Lung (tissue), 17 donors: ENCODE measurements at places on chromosomes 3 and 15. TPM values are rescaled to one million over a fixed set of nuclear protein-coding genes. Genes with fewer than 3 reads are reported as not detected.

Gene PTH1R
- 25.1 TPM for total RNA-seq

DNA sequence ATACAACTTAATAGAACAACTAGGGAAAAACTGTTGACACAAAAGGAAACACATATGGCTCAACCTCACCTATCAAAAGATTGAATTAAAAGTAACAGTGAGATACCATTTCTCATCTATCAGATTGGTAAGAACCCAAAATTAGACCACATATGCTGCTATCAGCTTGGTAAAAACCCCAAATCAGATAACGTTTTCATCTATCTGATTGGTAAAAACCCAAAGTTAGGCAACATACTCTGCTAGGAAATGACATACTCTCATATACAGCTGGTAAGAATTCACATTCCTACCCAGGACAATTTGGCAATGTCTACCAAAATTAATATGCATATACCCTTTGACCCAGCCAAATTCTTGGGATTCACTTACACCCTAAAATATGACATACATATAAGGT, 26.3 kb downstream of the NRG4 start:
- H3K27ac ChIP-seq, result no peak overlapping the region
- H3K4me3 ChIP-seq, result no peak overlapping the region
- DNase-seq, result no peak
- no peaks in the 10 kb centered on the region for H3K27me3 ChIP-seq
- no peaks in the 10 kb centered on the region for H3K4me1 ChIP-seq

DNA sequence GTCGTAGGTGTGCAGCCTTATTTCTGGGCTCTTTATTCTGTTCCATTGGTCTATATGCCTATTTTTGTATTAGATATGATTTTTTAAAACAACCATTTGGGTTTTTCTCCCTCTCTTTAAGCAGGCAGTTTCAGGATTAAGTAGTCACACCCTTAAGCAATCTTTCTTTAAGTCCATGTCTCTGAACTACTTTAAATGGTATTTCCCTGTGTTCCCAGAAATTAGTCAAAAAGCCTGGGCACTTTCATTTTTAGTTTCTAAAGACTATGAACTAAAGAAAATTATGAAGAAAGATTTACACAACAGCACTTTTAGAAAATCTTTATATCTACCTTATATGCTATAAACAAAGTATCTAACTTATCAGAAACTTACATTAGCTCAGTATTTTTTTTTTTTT, 110.3 kb downstream of the FAIM start:
- no peaks in the 10 kb centered on the region for H3K36me3 ChIP-seq
- H3K27ac ChIP-seq, result no peak overlapping the region
- no peaks in the 10 kb centered on the region for H3K4me1 ChIP-seq
- no peak for DNase-seq
- no peaks in the 10 kb centered on the region for H3K27me3 ChIP-seq

- DNase-seq, result no peak
- no peak overlapping the region for H3K4me3 ChIP-seq
- H3K27ac ChIP-seq, result no peak overlapping the region
- H3K4me1 ChIP-seq, result no peaks in the 10 kb centered on the region
These were observed 166.9 kb downstream of the SUCNR1 start for GRCh38 chr3:152040319-152040718.

- H3K27me3 ChIP-seq, result peaks cover 3% of the 10 kb centered on the region
- no peak overlapping the region for H3K27ac ChIP-seq
- no peaks in the 10 kb centered on the region for H3K36me3 ChIP-seq
- H3K4me1 ChIP-seq, result no peaks in the 10 kb centered on the region
- peak; percentile 11 for DNase-seq
- H3K4me3 ChIP-seq, result no peak overlapping the region
These were observed 9.6 kb downstream of the DNAJB8 start for GRCh38 chr3:128456776-128457715.

Gene USP13
- 25.2 TPM for total RNA-seq

Gene LMAN1L
- 0.31 TPM for total RNA-seq

Gene SLC6A1
- total RNA-seq, result 1.5 TPM

Gene CHDH
- 1.5 TPM for total RNA-seq

Gene GPR149
- total RNA-seq, result not detected

DNA sequence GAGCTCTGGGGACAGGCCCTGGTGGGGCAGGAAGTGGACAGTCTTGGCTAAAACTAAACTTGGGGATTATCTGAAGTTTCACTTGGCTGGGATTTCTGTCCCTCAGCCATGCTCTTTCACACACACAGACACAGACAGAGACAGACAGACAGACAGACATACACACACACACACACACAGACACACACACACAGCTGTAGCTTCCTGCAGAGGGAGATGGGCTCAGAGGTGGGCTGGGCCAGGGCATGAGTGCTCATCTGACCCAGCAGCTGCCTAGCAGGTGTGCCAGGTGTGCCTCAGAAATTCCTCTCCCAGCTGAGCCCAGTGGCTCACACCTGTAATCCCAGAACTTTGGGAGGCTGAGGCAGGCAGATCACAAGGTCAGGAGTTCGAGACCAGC, 3.3 kb downstream of the RHOV start:
- no peaks in the 10 kb centered on the region for H3K27me3 ChIP-seq
- no peak overlapping the region for H3K4me3 ChIP-seq
- no peaks in the 10 kb centered on the region for H3K36me3 ChIP-seq
- H3K4me1 ChIP-seq, result peaks cover 13% of the 10 kb centered on the region

- no peaks in the 10 kb centered on the region for H3K36me3 ChIP-seq
- H3K4me3 ChIP-seq, result no peak overlapping the region
- peak; percentile 49 for DNase-seq
- no peaks in the 10 kb centered on the region for H3K4me1 ChIP-seq
- no peaks in the 10 kb centered on the region for H3K27me3 ChIP-seq
- no peak overlapping the region for H3K27ac ChIP-seq
These were observed 135.4 kb downstream of the RAB11A start for GRCh38 chr15:66004618-66005262.

- no peaks in the 10 kb centered on the region for H3K27me3 ChIP-seq
- no peak for DNase-seq
- H3K36me3 ChIP-seq, result no peaks in the 10 kb centered on the region
- no peak within 1 kb of the TSS for H3K27ac ChIP-seq
These were observed at the start of gene GCSAM for GRCh38 chr3:112132975-112133448. Gene GCSAM, minus strand, starts transcription at chr3:112133248. Its CDS starts 128 bp downstream, at chr3:112133120.

DNA sequence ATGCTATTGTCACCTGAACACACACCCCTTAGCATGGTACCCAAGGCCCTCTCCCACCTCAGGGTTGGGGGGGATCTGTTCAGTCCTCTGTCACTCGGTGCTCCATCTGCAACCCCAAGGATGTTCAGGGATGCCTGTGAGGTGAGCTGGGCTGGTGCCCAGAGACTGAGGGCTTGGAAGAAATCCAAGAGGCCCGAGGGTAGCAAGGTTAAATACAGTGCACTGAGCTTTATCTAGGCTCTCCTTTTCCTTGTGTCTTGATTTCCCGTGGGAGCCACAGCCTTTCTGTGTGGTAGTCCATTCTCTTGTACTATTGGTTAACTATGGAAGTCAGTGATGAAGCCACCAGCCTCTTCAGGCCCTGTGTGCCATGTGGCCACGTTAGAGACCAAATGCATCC, 18.7 kb upstream of the WNT5A start:
- no peaks in the 10 kb centered on the region for H3K4me1 ChIP-seq
- H3K36me3 ChIP-seq, result no peaks in the 10 kb centered on the region
- no peak overlapping the region for H3K27ac ChIP-seq

DNA sequence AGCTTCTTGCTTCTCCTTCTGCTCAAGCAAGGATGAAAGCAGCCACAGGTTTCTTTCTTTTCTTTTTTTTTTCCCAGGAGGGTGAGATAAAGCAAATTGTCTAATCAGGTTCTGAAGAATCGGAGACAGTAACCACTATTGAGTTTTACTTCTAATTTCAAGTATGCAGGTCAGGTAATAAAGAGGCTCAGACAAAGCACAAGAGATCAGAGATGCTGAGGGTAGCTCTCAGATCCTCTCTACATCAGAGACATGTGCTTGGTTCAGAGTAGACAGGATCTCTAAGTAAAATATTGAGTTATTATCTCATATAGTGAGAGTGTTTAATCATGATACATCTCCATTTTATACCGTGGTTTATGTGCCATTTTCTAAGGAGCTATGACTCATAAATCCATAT, 168.5 kb downstream of the NFKBIZ start:
- H3K27ac ChIP-seq, result no peak overlapping the region
- H3K4me1 ChIP-seq, result no peaks in the 10 kb centered on the region
- no peak for DNase-seq
- no peaks in the 10 kb centered on the region for H3K27me3 ChIP-seq
- no peak overlapping the region for H3K4me3 ChIP-seq

DNA sequence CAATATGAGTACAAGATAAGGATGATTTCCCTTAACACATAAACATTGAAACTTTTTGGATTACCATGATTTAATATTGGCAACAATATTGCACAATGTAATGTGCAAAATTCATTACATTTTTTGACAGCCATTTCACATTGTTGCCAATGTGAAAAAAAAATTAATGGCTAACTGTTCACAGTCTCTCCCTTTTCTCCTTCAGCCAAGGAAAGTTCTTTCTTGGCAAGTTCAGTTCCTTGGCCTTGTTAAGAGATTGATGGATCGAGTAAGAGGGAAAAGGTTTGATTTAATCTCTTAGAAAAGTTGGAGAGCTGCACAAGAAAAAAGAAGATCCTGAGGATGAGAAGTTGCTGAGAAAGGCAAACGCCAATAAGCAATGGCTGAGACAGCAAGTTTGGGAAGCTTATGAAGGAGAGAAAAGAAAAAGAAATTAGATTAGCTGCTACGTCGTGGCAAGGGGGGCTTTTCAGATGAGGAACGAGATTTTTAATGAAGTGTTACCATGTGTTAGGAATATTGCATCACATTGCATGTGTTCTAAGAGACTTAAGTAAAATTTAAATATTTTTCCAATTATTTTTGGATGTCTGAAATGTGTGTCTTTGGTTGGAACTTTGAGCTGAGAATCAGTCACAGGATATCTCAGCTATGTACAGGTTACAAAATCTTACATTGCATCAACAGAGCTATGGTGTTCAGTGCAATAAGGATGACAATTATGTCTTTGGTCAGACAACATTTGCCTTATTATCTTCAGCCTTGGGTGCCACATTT, 61.4 kb upstream of the ZNF280D start:
- H3K4me1 ChIP-seq, result no peaks in the 10 kb centered on the region
- no peak overlapping the region for H3K4me3 ChIP-seq
- peak; percentile 96 for DNase-seq

DNA sequence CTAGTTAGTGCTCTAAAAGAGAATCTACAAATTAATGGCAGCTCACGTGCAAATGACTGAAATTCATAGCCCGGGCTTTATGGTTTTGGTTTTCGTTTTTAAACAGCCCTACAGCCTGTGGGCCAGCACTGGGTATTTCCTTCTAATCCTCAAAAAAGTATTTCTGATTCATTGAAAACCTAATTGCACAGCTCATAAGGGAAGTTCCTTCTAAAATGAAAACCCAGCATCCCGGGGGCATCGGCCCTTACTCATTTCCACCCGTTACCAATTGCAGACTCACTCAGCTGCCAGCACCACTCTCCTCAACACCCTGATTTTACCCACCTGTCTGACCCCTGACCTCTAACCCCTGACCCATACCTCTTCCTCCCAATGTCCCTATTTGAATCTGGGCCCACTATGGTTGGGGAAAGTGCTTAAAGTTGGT, 59.5 kb upstream of the ZNF148 start:
- H3K4me3 ChIP-seq, result no peak overlapping the region
- no peaks in the 10 kb centered on the region for H3K4me1 ChIP-seq
- H3K36me3 ChIP-seq, result no peaks in the 10 kb centered on the region
- no peaks in the 10 kb centered on the region for H3K27me3 ChIP-seq

- no peak overlapping the region for H3K27ac ChIP-seq
- no peak overlapping the region for H3K4me3 ChIP-seq
- H3K36me3 ChIP-seq, result peaks cover 2% of the 10 kb centered on the region
- no peaks in the 10 kb centered on the region for H3K27me3 ChIP-seq
- DNase-seq, result peak; percentile 37
These were observed 81.5 kb downstream of the BBX start for GRCh38 chr3:107604057-107604822.

GRCh38 chr3:5366746-5367145, 179.2 kb downstream of the EDEM1 start:
- H3K4me1 ChIP-seq, result no peaks in the 10 kb centered on the region
- no peaks in the 10 kb centered on the region for H3K27me3 ChIP-seq
- H3K27ac ChIP-seq, result no peak overlapping the region
- DNase-seq, result no peak
- H3K36me3 ChIP-seq, result no peaks in the 10 kb centered on the region
- no peak overlapping the region for H3K4me3 ChIP-seq

- H3K27ac ChIP-seq, result peak overlapping the region; percentile 70
- peak; percentile 92 for DNase-seq
- no peak overlapping the region for H3K4me3 ChIP-seq
These were observed 35.8 kb downstream of the MGLL start for GRCh38 chr3:127786353-127787070.

DNA sequence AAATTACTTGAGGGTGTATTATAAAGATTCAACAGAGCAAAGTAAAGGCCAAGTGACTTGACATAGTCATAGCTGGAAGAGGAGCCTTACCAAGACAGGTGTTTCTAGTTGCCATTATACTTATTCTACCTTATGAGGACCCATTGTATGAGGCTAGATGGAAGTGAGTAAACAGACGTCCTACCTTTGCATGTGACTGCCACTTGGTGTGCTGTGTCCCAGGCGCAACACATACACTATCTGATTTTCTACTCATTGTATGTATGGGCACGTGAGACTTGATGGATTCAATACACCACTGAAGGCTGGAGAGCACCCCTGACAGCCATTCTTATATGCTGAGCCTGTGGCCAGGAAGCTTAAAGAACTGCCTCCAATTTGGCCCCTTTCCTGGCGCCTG, 40.5 kb downstream of the BOC start:
- H3K27ac ChIP-seq, result no peak overlapping the region
- H3K36me3 ChIP-seq, result peaks cover 18% of the 10 kb centered on the region
- H3K27me3 ChIP-seq, result no peaks in the 10 kb centered on the region
- peaks cover 5% of the 10 kb centered on the region for H3K4me1 ChIP-seq
- no peak overlapping the region for H3K4me3 ChIP-seq
- no peak for DNase-seq

GRCh38 chr3:50474717-50475116, 28.7 kb downstream of the CACNA2D2 start:
- no peak overlapping the region for H3K4me3 ChIP-seq
- peak overlapping the region; percentile 16 for H3K27ac ChIP-seq
- no peaks in the 10 kb centered on the region for H3K27me3 ChIP-seq
- peak; percentile 32 for DNase-seq
- H3K36me3 ChIP-seq, result no peaks in the 10 kb centered on the region

- DNase-seq, result no peak
- peaks cover 7% of the 10 kb centered on the region for H3K4me1 ChIP-seq
- no peaks in the 10 kb centered on the region for H3K36me3 ChIP-seq
- H3K27ac ChIP-seq, result peak overlapping the region; percentile 65
These were observed 106.8 kb upstream of the IL12A start for GRCh38 chr3:159881828-159882309.
